Activated T-cell treated with anti-CD3 and anti-CD28 coated beads, Interleukin-2, amount 50 U/mL, for 72 hours (primary cell): ENCODE measurements at places on chromosomes 1 and 21. TPM values are rescaled to one million over a fixed set of nuclear protein-coding genes. Genes with fewer than 3 reads are reported as not detected.
A peak's percentile ranks its signal among the peaks of the same experiment; 100 is the strongest.

Gene SLC19A2
- 7.2 TPM for total RNA-seq

Gene EXTL1
- not detected for total RNA-seq

Gene CDA
- not detected for total RNA-seq

Gene CELA2A
- total RNA-seq = not detected

Gene LRRC47
- 48.7 TPM for total RNA-seq

Gene ELF3
- 0.76 TPM for total RNA-seq

Gene OR6N1
- total RNA-seq = not detected

Gene WLS
- not detected for total RNA-seq

Gene RGS4
- total RNA-seq = not detected

GRCh38 chr1:93699049-93699384 is 17.4 kb upstream of the BCAR3 start:
- H3K27me3 ChIP-seq = peaks cover 8% of the 10 kb centered on the region
- H3K36me3 ChIP-seq = no peaks in the 10 kb centered on the region
- H3K4me3 ChIP-seq = no peak overlapping the region
- DNase-seq = no peak
- H3K27ac ChIP-seq = no peak overlapping the region
- H3K4me1 ChIP-seq = peaks cover 13% of the 10 kb centered on the region

DNA sequence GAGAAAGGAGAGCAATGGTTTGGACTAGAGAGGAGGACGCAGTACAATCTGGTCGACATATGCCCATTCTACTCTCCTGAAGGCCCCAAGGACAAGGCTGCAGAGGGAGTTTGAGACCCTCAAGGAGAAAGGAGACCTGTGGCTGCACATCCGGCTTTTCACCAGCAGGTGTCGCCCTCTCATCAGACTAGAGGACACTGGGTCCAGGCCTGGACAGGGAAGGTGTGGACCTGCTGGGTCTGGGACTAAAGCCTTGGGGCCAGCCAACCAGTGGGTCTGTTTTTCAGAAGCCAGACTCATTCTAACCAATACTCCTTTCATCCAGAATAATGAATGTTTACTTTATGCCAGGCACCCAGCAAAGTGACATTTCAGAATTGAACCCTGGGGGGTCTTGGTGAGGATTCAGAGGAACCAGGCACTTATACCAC is 5.0 kb downstream of the SRARP start:
- H3K4me1 ChIP-seq = peaks cover 18% of the 10 kb centered on the region
- DNase-seq = peak; percentile 81
- no peak overlapping the region for H3K27ac ChIP-seq
- no peaks in the 10 kb centered on the region for H3K36me3 ChIP-seq
- peaks cover 6% of the 10 kb centered on the region for H3K27me3 ChIP-seq
- no peak overlapping the region for H3K4me3 ChIP-seq

DNA sequence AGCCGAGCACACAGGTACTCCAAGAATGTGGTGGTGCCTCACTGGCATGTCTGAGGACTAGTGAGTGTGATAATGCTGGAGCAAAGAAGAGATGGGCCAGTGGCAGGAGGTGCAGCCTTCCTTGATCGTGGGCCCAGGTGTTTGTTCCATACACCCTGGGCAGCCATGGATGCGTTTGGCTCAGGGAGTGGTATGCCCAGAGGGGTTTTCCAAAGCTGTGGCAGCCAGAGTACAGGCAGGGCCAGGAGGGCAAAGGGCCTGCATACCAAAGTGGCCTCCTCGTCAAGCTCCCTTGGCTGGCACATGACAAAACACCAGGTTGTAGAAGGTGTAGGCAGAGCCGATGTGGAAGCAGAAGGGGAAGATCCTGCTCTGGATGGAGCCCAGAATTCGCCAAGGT is 19.0 kb downstream of the PARS2 start:
- H3K4me3 ChIP-seq = no peak overlapping the region
- DNase-seq = no peak
- H3K4me1 ChIP-seq = no peaks in the 10 kb centered on the region
- H3K27me3 ChIP-seq = no peaks in the 10 kb centered on the region
- H3K27ac ChIP-seq = no peak overlapping the region

DNA sequence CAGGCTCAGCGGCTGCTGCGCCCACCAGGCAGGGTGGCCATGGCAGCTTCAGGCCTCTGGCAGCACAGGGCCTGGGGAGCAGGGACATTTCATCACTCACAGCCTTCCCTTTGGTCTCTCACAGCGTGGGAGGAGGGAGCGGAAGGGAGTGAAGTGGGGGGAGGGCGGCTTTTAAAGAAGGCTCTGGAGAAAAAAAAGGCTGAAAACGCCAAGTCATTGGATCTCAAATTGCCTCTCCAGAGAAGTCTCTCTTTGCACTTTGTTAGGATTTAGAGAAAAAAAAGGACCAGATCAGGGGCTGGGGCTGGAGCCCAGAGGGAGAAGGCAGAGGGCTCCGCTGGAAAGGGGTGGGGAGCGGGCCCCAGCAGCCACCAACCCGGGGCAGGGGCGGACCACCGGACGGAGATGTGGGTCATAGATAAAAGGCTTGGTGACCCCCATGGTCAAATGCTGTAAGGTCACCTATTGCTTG is 209.9 kb downstream of the GRIK3 start:
- H3K4me3 ChIP-seq = no peak overlapping the region
- H3K27ac ChIP-seq = no peak overlapping the region
- DNase-seq = no peak
- no peaks in the 10 kb centered on the region for H3K4me1 ChIP-seq
- no peaks in the 10 kb centered on the region for H3K27me3 ChIP-seq

DNA sequence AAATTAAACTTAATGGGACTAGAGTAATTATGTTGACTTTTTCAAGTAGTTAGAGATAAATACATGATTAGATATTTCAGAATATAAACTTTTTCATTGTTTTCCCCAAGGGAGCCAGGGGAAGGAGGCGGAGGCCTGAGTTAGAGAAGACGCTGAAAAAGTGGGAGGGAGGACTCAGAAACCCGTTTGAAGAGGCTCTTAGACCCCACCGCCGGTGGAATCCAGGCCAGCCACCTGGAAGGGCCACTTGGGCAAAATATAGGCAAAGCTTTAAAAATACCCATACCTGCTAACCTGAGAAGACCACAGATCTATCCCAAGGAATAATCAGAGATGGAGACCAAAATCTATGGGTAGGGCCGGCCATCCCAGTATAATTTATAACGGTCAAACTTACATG is 242.6 kb downstream of the PTPRU start:
- H3K4me1 ChIP-seq = no peaks in the 10 kb centered on the region
- peaks cover 56% of the 10 kb centered on the region for H3K27me3 ChIP-seq

GRCh38 chr1:167927046-167927754 is 9.3 kb upstream of the DCAF6 start:
- no peaks in the 10 kb centered on the region for H3K27me3 ChIP-seq
- H3K36me3 ChIP-seq = peaks cover 3% of the 10 kb centered on the region
- peaks cover 9% of the 10 kb centered on the region for H3K4me1 ChIP-seq
- no peak overlapping the region for H3K27ac ChIP-seq
- no peak overlapping the region for H3K4me3 ChIP-seq

DNA sequence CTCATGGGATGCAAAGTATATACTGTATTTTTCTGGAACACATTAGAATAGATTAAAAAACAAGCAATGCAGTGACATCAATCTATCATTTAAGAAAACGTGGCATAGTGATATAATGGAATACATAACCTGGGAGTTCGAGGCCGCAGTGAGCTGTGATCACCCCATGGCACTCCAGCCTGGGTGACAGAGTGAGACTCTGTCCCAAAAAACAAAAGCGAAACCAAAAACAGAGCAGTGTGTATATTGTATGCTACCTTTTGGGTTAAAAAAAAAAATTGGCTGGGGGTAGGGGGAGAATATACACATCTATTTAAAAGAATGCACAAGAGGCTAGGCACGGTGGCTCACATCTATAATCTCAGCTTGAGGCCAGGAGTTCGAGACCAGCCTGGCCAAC is 13.5 kb downstream of the SLC2A1 start:
- H3K27me3 ChIP-seq = no peaks in the 10 kb centered on the region
- peak overlapping the region; percentile 47 for H3K27ac ChIP-seq
- H3K4me3 ChIP-seq = peak overlapping the region; percentile 58
- peaks cover 91% of the 10 kb centered on the region for H3K4me1 ChIP-seq

- H3K36me3 ChIP-seq = no peaks in the 10 kb centered on the region
- no peak for DNase-seq
- H3K27ac ChIP-seq = no peak overlapping the region
Observed at GRCh38 chr1:30001011-30001731, 722.2 kb downstream of the MATN1 start.

DNA sequence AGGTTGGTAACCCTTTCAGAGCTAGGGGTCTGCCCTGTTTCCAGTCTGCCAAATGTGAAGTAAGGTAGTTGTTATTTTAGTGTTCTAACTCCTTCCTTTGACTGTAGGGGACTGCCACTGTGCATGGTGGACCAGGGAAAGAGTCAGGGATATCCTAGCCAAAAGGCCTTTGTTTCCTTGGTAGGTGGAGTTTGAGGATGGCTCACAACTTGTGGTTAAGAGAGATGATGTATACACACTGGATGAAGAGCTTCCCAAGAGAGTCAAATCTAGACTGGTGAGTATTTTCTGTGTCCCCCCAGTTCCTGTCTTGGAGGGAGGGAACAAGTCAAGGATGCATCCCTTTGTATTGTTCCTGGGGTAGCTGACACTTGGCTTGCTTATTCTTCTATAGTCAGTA is 3.5 kb upstream of the ST3GAL3 start:
- H3K4me1 ChIP-seq = peaks cover 30% of the 10 kb centered on the region
- H3K36me3 ChIP-seq = peaks cover 20% of the 10 kb centered on the region
- no peaks in the 10 kb centered on the region for H3K27me3 ChIP-seq
- DNase-seq = no peak
- H3K27ac ChIP-seq = no peak overlapping the region

DNA sequence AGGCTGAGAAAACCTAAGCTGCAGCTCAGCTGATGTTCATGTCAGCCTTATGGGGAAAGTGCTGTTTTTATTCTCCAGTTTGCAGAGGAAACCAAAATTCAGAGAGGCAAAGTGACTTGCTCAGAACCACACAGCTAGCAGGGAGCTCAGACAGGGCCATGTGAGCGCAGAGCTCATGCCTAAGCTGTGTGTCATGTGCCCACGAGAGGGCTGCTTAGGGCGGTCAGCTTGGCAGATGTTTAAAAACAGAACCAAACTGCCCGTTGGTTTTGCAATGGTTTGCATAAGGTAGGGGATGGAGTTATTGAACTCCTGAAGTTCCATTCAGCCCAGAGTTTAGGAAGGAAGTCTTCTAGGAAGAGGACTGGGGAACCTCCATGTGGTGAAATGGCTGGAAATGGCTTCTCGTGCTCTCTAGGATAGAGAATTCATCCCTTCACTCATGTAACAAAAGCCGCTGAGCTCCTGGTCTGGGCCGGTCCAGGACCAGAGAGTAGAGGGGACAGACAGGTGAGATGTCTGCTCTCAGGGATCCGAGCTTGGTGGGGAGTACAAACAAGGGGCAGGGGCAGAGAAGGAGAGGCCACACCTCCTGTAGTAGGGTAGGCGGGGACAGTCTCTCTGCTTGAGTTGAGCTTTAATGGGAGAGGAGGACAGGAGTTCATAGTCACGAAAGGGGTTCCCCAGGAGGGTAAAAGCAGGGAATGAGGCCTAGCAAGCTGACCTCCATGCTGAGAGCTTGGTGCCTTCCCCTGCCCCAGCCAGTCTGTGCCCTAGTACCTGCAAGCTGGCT is 46.9 kb downstream of the ARHGEF10L start:
- H3K36me3 ChIP-seq = no peaks in the 10 kb centered on the region
- no peaks in the 10 kb centered on the region for H3K27me3 ChIP-seq
- no peak overlapping the region for H3K4me3 ChIP-seq
- H3K27ac ChIP-seq = no peak overlapping the region

GRCh38 chr21:34073749-34074282 is 438 bp downstream of the MRPS6 start:
- peaks cover 50% of the 10 kb centered on the region for H3K4me1 ChIP-seq
- H3K27ac ChIP-seq = peak overlapping the region; percentile 99
- peak overlapping the region; percentile 99 for H3K4me3 ChIP-seq
- no peaks in the 10 kb centered on the region for H3K27me3 ChIP-seq
- DNase-seq = no peak

DNA sequence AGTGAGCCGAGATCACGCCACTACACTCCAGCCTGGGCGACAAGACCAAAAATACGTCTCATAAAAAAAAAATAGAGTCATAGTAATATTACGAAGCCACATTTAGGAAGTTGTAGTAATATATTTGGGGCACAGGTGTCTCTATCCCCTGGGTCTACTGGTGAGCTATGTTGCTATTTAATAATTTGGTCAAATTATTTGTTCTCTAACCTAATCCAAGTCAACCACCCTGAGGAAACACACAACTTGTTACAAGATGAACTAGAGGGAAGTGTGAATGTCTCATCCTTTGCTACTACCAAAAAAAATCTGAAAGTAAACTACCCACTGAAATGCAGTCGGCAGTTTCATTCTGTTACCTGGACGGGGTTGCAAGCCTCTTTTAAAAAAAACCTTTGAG is 35.3 kb downstream of the RGS8 start:
- no peak for DNase-seq
- peaks cover 16% of the 10 kb centered on the region for H3K27me3 ChIP-seq
- H3K4me3 ChIP-seq = no peak overlapping the region
- H3K4me1 ChIP-seq = peaks cover 13% of the 10 kb centered on the region
- no peaks in the 10 kb centered on the region for H3K36me3 ChIP-seq
